CD4-positive, alpha-beta memory T cell (primary cell): ENCODE measurements at places on chromosomes 11 and 22.
A peak's percentile ranks its signal among the peaks of the same experiment; 100 is the strongest.

- peak; percentile 85 for DNase-seq
Observed at GRCh38 chr11:118895093-118896039, 11.7 kb downstream of the CXCR5 start.

DNA sequence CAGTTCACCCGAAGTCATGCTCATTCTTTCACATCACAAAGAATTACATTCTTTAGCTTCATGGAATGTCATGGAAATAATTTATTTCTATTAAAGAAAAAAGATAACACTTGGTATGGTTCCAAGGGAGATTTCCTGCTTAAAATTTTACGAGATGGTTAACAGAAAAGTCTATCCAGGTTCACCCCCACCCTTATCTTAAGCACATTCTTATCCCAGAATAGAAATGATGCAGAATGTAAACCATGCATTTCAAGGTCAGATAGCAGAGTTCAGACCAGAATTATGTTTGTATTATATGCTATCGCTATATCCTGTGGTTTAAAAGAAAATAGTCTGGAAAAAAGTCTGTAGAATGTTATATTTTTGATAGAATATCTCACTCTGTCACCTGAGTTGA is 58.7 kb downstream of the GAS2 start:
- DNase-seq: no peak

DNA sequence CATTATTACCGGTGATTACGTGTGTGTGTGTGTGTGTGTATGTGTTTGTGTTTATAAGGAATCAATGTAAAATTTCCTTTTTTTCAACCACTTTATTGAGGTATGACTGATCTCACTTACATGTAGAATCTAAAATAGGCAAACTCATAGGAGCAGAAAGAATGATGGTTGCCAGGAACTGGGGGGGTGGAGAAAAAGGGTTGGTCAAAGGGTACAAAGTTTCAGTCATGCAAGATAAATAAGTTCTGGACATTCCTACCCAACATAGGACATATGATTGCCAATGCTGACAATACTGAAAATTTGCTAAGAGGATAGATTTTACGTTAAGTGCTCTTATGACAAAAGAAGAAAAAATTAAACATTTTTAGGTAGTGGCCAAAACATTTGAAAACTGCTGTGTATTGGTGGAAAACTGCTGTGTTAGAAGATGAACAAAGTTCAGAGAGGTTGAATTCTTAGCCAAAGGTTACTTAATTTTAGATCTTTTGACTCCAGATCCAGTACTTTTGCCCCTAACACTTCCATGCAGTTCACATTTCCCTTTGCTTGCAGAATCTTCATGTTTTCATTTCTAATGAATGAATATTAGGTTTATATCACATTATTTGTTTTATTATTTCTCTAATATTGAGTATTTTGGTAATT is 49.5 kb downstream of the NNMT start:
- DNase-seq: no peak

DNA sequence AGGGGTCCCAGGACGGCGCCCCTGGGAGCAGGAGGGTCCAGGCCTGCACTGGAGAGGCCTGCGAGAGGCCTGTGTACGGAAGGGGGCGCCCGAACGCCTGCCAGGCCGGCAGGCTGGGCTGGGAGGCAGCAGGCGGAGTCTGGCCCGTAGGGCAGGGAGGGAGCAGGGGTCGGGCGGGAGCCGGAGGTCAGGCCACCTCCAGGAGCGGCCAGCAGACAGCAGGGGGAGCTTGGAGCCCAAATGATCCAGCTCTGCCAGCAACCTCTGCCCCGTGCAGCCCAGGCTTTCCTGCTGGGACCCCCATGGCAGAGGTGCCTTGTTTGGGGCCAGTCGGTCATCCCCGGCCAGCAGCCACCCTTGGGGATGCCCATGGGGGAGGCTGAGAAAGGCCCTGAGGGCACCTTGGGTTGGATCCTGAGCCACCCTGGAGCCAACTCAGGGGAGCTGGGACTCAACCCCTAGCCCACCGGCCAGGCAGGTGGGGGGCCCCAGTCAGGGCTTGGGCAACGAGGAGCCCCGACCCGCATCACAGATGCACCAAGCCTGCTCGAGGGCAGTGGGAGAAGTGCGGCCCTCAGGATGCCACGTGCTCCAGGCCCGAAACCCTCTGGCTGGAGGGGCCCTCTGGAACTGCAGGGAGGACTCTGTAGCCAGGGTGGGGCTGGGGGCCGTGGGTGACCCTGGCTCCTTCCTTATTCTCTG is 9.6 kb upstream of the SYT8 start:
- DNase-seq: no peak

- no peak for DNase-seq
Observed at GRCh38 chr11:77205467-77206263, 77.6 kb downstream of the MYO7A start.

GRCh38 chr11:43403357-43404231 is 44.9 kb downstream of the TTC17 start:
- no peak for DNase-seq

DNA sequence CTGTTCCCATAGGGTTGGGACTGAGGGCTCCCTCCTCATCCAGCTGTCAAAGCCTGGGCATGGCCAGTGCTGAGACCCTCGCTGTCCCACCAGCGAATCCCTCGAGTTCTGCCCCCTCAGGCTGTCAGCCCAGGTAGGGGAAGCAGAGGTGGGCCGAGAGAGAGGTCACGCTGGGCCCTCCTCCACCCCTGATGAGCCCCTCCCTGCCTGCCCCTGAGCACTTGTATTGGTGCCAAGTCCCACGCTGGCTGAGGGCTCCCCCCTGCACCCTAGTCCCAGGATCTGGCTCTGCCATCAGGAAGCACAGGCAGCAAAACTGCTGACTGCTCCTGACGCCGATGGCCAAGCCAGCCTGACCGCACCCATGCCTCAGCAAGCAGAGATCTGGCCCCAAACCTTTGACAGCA is 3.3 kb downstream of the PRR33 start:
- DNase-seq: no peak

- no peak for DNase-seq
Observed at GRCh38 chr11:105979997-105980703, 41.9 kb downstream of the MSANTD4 start.

DNA sequence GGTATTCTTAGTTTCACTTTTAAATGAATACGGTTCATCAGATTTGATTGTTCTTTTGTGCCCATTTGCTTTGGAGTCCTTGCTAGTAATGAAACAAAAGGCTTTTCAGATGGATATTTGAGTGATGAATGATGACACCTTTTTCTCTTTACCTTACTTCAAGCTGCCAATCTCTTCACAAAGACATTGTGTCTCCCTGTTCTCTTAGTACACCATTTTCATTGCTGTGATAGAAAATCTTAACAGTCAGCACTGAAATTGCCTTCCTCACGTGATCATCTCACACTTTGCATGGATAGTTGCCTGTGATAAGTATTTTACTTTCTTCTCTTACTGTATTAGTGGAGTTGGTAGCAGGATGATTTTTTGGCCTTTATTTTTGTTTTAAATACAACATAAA is 396.6 kb downstream of the NELL1 start:
- DNase-seq: no peak

GRCh38 chr11:90770007-90770406 is 547.2 kb upstream of the CHORDC1 start:
- no peak for DNase-seq
